ENCODE measurements at places on chromosomes 2 and 18.
A peak's percentile ranks its signal among the peaks of the same experiment; 100 is the strongest.

GRCh38 chr2:29481313-29481712, 366.1 kb downstream of the CLIP4 start:
- no peak for DNase-seq

DNA sequence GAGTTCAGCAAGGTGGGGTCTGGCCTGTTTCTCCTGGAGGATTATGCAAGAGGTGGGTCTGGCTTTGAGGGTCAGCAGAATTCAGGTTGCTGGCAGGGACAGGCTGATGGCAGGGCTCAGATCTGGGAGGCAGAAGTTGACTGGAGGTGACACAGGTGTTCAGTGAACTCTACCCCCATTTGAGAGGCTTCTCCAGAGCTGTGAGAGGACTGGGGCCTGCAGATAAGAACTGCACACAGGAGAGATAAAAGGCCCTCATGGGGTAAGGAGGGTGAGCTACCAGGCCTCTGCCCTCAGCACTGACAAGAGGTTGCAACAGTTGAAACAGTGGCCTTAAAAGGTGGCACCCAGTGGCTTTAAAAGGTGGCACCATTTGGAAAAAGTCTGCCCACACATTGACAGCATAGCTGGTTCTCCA, 13.1 kb downstream of the MOCOS start:
- no peak for DNase-seq

GRCh38 chr18:57353137-57353939, 981 bp downstream of the ST8SIA3 start:
- peak; percentile 76 for DNase-seq

- no peak for DNase-seq
Measured at GRCh38 chr18:70387027-70387426, 98.2 kb downstream of the SOCS6 start.

DNA sequence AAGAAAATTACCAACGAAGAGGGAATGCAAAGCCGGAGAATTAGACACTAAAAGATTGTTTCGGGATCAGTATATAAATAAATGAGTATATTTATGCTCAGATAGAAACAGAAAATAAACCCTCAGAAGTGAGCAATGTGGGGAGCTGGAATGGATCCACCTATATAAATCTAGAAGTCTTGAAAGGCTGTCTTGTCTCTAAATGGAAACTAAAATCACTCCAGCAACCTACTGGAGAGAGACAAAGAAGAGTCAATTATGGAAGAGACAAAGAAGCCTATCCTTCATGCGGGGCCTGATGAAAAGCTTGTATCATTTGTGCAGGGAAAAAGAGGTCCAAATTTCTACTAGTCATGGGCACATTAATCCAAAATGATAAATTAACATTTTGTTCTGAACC, 158.1 kb downstream of the DNAH7 start:
- DNase-seq = no peak

DNA sequence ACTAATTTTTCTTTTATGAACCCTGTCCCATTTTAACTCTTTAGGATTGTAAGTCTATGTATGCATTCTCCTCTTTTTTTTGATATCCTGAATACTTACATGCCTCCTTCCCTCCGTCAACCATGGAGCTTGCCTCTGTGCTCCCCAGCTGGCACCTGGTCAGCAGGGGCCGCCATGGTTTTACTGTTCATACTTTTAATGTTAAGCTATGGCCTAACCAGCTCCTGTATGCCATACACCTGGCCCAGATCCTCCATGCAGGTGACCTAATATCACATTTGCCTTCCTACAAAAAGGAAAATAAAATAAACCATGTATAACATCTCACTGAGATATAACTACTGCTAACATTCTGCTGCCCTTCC, 283.1 kb upstream of the TRIB2 start:
- DNase-seq = no peak

DNA sequence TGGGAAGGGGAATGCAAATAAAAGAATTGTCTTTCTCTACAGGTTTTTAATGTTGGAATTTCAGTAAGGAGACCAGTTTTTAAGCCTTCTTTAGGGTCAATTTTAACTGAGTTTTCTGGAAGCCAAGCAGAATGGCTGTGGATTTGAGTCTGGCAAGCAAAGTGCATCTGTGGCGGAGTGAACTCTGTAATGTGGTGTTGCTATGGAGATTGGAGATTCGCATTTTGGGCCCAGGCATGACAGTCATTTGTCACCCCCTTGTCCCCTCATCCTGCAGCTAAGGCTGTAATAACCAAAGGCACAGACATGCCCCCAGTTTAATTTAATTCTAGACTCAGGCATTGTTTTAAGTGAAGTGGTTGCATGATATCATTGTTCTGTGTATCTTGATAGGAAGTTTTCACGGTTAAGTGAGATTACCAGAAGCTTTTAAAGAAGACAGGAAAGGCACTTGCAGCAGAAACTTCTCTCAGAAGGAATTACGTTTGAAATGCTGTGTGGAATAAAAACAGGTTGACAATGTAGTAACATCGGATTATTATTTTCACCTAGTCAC, 30.6 kb downstream of the ARMC9 start:
- no peak for DNase-seq

- DNase-seq = no peak
Measured at GRCh38 chr18:78996741-78997490, 17.3 kb downstream of the SALL3 start.
